ENCODE measurements at places on chromosomes 12 and 14.

- DNase-seq, result no peak
These were observed 150.0 kb upstream of the RMST start for GRCh38 chr12:97312570-97313135.

DNA sequence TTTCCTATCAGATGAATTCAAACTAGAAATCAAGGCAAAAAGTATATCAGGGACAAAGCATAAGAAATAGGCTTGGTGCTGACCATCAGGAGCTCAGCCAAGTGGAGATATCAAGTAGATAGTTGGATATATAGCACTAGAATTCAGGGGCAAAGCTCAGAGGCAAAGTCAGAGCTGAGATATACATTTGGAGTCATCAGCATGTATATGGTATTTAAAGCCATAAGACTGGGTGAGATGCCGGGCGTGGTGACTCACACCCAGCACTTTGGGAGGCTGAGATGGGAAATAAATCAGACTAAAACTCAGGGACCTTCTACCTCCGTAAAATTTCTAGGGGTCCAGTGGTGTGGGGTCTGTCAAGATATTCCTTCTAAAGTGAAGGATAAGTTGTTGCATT is 38.9 kb upstream of the LIMA1 start:
- DNase-seq, result peak; percentile 15

DNA sequence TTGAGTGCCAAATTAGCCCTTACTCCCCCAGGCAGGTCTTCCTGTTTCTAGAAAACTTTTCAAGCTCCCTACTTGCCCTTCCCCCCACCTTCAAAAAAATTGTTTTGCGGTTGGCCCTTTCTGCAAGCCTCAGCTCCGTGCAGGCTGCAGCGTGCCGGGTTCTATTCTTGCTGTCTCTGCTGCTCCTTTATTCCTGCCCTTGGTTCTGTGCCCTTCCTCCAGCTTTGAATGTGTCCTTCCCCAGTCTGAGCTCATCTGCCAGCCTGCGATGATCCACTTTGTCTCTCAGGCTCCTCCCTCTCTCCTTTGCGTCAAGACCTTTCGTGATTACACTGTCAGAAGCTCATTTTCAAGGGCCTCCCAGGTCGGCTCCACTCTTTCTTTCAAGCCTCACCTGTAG is 98.6 kb downstream of the IRF2BPL start:
- DNase-seq, result no peak

DNA sequence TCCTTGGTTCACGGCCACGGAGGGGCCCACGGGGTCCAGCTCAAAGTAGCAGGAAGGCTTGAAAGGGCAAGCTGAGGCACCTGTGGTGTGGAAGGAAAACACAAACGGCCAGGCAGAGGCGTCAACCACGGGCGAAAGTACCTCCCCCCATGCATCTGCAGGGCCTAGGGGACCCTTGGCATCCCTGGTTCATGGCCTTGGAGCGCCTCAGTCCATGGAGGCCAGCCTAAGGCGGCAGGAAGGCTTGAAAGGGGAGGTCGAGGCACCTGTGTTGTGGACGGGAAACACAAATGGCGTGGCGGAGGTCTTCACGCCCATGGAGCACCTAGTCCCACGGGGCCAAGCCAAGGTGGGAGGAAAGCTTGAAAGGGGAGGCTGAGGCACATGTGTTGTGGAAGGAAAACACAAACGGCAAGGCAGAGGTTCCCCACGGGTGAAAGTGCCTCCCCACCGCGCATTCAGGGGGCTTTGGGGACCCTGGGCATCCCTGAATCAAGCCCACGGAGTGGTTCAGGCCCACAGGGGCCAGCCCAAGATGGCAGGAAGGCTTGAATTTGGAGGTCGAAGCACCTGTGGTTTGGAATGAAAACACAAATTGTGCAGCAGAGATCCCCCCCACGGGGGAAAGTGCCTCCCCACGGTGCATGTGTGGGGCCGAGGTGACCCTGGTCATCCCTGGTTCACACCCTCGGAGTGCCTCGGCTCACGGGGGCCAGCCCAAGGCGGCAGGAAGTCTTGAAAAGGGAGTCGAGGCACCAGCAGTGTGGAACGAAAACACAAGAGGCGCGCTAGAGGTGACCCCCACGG is 380.8 kb downstream of the ALG10 start:
- DNase-seq, result no peak

DNA sequence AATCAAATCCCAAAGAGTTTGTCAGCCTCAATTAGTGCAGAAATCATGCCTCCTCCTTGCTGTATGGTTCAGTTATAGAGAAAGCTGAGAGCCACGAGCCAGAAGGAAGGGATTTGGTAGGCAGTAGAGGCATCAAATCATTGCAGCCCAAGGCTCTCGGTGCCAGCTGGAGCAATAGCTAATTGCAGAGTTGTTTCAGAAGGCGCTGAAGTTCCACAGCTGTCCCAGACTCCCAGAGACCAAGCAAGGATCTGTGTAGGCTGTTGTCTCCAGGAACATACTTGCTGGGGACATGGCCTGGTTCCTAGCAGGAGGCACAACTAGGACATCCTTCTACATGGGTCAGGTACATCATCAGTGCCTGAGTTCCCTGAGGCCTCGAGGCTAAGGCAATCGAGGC is 80.4 kb upstream of the WSCD2 start:
- no peak for DNase-seq

GRCh38 chr12:75130811-75131210 is 78.8 kb downstream of the KCNC2 start:
- no peak for DNase-seq

GRCh38 chr12:106205208-106206069 is 42.4 kb downstream of the CKAP4 start:
- peak; percentile 59 for DNase-seq

- no peak for DNase-seq
These were observed 157.3 kb downstream of the EGLN3 start for GRCh38 chr14:33793398-33794110.

DNA sequence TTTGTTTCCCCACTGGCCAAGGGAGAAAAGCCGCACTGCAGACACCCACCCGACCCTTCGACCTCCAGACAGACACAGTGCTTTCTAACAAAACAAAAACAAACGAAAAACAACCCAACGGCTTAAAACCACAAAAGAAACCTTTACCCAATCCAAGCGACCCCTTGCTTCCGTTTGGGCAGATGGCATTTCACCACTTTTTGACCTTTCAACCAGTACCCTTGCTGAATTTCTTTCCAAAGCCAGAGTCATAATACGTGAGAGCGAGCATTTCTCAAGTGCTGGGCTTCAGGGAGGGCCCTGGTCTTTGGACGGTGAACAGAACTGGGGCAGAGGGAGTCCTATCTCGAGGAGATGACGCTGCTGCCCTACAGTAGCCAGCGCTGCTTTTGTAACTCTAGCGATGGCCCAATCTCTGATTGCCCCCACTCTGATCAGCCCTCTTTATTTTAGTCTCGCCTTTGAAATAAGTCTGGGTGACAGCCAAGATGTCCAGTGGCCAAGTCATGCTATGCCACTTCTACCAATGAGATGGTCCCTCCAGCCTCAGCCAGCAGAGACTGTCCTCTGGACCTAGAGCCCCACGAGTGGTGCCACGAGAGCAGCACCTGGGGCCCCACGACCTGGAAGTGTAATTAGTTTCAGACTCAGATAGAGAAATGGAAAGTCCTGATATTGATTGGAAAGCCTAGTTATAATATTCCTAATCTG is 21.9 kb upstream of the ADIPOR2 start:
- DNase-seq, result no peak

Data from Daoy (cell line).